ENCODE measurements at places on chromosomes 3 and 15. TPM values are rescaled to one million over a fixed set of nuclear protein-coding genes. Genes with fewer than 3 reads are reported as not detected.

DNA sequence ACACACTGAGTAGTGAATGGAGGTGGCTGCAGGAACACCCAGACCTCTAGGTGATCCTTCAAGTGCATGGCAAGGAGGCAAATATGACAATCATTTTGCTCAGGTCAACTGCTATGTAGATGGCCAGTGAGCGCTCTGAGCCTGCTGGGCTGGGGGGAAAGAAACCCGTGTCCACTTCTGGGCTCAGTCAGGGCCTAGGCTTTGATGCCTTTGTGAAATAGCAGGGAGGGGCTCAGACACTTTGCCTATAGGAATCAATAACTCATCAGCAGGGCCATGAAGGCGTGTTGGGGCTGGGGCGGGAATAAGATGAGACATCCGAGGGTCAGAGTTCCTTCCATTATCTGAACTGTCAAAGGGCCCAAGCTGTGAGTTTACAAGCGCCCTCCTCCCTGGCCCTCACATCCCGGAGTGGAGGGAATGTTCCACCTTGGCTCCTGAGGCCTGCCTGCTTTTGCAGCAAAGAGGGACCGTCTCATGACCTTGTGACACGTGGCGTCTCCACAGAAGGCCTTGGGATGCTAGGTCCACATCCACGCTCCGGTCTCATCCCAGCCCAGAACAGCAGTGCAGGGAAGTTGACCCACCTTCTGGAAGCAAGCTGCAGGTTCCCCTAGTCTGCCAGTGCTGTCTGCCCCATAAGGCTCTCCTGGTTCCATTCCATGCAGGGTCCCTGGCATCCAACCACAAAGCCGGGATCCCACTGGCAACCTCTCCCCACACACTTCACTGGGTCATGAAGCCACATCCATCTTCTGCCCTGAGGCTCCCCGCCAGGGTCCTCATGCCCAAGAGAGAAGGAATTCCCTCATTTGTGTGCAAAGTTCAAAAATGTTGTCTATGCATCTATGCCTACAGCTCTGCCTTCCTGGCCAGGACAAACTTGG lies 78.4 kb downstream of the CHSY1 start:
- H3K4me1 ChIP-seq, result peaks cover 2% of the 10 kb centered on the region
- no peaks in the 10 kb centered on the region for H3K27me3 ChIP-seq
- DNase-seq, result no peak
- H3K4me3 ChIP-seq, result no peak overlapping the region

DNA sequence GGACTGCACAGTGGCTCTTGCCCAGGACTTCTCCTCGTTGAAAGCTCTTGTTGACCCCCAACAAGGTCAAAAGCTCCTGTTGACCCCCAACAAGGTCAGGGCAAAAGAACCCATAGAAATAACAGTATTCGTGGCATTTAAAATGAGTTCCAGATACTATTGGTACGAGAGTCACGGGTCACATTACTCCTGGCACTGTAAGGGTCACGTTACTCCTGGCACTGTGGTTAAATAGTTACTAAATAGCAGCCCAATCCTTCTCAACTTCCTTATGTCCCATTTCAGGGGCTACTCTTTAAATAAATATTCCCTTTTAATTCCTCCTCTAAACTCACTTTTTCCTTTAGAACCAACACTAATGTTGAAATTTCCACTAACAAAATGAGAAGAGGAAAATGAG lies 18.2 kb upstream of the ADCY5 start:
- H3K36me3 ChIP-seq, result no peaks in the 10 kb centered on the region
- H3K4me3 ChIP-seq, result no peak overlapping the region
- peak overlapping the region; percentile 27 for H3K27ac ChIP-seq

DNA sequence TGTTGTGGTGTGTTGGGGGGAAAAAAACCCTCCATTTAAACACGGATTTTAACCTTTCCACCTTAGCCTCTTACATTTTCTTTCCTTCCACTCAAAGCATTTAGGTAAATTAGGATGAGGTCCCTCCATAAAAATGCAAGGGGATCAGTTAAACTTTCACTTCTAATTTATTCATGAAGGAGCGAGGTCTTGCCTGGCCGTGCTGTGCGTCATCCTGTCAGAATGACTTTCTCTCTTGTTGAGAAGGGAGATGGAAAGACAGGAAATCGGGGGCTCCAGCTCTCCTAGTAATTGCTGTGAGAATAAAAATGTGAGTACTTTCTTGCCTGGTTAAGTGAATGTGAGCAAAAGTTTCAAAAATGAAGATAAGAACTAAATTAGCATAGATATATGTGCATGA lies 962.3 kb upstream of the NR2F2 start:
- H3K4me1 ChIP-seq, result no peaks in the 10 kb centered on the region
- no peak overlapping the region for H3K27ac ChIP-seq
- H3K36me3 ChIP-seq, result no peaks in the 10 kb centered on the region

- no peak for DNase-seq
- no peaks in the 10 kb centered on the region for H3K4me1 ChIP-seq
- no peaks in the 10 kb centered on the region for H3K27me3 ChIP-seq
- no peak overlapping the region for H3K27ac ChIP-seq
- no peak overlapping the region for H3K4me3 ChIP-seq
- H3K36me3 ChIP-seq, result no peaks in the 10 kb centered on the region
Observed at GRCh38 chr3:55059027-55059629, 131.3 kb upstream of the LRTM1 start.

DNA sequence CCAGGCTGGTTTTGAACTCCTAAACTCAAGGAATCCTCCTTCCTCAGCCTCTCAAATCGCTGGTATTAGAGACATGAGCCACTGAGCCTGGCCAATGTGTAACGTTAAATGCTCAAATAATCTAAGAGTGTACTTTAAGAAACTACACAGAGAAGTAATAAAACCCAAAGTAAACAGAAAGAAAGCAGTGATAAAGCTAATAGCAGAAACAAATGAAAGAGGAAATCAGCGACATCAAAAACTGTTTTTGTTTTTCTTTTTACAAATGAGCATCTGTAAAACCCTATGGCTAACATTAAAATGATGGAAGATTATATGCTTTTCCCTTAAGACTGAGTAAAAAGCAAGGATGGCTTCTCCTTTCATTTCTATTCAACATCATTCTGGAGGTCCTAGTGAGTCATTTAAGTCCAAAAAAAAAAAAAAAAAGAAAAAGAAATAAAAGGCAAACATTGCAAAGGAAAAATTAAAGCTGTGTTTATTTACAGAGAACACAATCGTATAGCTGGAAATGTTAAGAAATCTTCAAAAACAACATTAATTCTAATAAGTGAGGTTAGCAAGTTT lies 36.8 kb upstream of the FNDC3B start:
- no peaks in the 10 kb centered on the region for H3K36me3 ChIP-seq
- no peak overlapping the region for H3K27ac ChIP-seq
- no peaks in the 10 kb centered on the region for H3K27me3 ChIP-seq
- no peaks in the 10 kb centered on the region for H3K4me1 ChIP-seq
- no peak overlapping the region for H3K4me3 ChIP-seq

- no peaks in the 10 kb centered on the region for H3K36me3 ChIP-seq
- DNase-seq, result no peak
- no peak overlapping the region for H3K4me3 ChIP-seq
- H3K4me1 ChIP-seq, result no peaks in the 10 kb centered on the region
- no peak overlapping the region for H3K27ac ChIP-seq
Observed at GRCh38 chr3:119311081-119311925, 17.1 kb downstream of the ARHGAP31 start.

GRCh38 chr3:178388473-178388872 lies 147.8 kb upstream of the KCNMB2 start:
- no peaks in the 10 kb centered on the region for H3K4me1 ChIP-seq
- H3K27me3 ChIP-seq, result no peaks in the 10 kb centered on the region
- DNase-seq, result no peak
- no peak overlapping the region for H3K27ac ChIP-seq

GRCh38 chr15:92018535-92019239 lies 165.2 kb downstream of the SLCO3A1 start:
- H3K36me3 ChIP-seq, result no peaks in the 10 kb centered on the region
- no peak for DNase-seq
- H3K4me3 ChIP-seq, result no peak overlapping the region
- H3K4me1 ChIP-seq, result no peaks in the 10 kb centered on the region

DNA sequence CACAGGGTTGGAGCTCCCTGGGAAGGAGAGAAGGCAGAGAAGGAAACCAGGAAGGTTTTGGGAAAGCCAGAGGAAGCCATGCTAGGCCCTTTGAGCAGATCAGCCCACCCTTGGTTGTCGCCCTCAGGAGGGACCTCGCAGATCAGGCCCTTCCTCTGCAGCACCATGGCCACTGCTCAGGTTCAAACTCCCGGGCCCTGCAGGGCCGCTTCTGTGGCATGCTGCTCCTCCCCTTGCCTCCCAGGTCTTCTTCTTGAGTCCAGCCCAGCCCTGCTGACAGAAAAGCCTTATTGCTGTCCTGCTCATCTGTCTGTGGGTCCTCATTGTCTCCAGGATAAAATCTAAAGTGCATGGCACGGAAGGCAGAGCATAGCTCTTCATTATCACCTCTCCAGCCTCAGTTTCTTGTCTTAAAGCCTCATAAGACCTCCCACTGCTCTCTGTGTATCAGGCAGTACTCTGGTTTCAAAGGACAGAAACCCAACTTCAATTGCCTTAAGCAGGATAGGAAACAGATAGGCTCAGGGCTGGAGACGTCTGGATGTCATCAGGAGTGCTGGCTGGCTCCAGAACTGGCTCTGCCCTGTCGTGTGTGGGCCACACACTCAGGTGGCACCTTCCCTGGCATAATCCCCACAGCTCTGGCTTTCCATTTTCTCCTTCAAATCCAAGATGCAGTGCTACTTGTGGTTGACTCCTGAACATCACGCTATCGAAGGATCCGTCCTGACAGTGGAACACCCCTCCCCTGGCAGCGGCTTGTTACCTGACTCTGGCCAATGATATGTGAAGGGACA lies 118.5 kb downstream of the EEFSEC start:
- H3K36me3 ChIP-seq, result no peaks in the 10 kb centered on the region
- no peak overlapping the region for H3K4me3 ChIP-seq
- H3K4me1 ChIP-seq, result peaks cover 23% of the 10 kb centered on the region
- H3K27ac ChIP-seq, result no peak overlapping the region
- DNase-seq, result no peak

DNA sequence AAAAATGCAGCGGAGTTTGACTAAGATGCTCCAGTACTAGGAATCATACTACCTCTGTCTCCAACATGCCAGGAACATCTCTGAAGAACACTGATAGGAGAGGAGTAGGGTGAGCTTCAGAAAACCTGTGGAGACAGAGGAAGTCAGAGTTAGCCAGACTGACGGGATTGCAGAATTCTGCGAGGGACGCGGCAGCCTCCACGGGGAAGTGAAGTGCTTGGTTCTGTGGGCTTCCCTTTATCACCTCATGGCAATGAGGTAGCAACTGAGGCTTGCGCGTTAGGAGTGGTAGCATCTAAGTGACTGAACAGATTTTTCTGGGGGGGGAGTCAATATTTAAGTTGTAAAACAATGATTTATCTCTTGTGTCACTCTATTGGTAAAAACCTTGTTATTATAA lies 226.3 kb downstream of the MCTP2 start:
- H3K36me3 ChIP-seq, result no peaks in the 10 kb centered on the region
- no peaks in the 10 kb centered on the region for H3K4me1 ChIP-seq
- no peaks in the 10 kb centered on the region for H3K27me3 ChIP-seq
- DNase-seq, result no peak
- H3K27ac ChIP-seq, result no peak overlapping the region
- H3K4me3 ChIP-seq, result no peak overlapping the region

- no peaks in the 10 kb centered on the region for H3K36me3 ChIP-seq
- no peak for DNase-seq
- H3K27ac ChIP-seq, result no peak overlapping the region
Observed at GRCh38 chr15:77656294-77656693, 23.6 kb upstream of the LINGO1 start.

DNA sequence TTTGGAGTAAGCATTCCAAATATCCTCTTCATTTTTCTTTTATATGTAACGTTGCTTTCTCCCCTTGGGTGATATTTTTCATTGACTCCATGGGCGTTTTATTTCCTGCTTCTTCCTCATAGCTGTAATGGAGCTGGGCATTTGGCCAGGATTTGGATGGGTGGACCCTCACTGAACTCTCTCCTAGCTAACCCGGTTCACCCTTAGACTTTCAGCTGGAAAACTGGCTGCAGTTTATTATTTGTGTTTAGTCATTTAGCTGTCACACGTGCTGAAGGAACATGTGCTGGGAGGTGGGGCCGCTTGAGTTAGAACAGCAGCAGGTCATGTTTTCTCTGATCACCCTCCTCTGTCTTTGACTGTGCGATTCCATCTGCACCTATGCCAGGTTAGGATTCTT lies 407.6 kb downstream of the ZIC1 start:
- DNase-seq, result no peak
- H3K27ac ChIP-seq, result no peak overlapping the region
- no peak overlapping the region for H3K4me3 ChIP-seq
- no peaks in the 10 kb centered on the region for H3K36me3 ChIP-seq

DNA sequence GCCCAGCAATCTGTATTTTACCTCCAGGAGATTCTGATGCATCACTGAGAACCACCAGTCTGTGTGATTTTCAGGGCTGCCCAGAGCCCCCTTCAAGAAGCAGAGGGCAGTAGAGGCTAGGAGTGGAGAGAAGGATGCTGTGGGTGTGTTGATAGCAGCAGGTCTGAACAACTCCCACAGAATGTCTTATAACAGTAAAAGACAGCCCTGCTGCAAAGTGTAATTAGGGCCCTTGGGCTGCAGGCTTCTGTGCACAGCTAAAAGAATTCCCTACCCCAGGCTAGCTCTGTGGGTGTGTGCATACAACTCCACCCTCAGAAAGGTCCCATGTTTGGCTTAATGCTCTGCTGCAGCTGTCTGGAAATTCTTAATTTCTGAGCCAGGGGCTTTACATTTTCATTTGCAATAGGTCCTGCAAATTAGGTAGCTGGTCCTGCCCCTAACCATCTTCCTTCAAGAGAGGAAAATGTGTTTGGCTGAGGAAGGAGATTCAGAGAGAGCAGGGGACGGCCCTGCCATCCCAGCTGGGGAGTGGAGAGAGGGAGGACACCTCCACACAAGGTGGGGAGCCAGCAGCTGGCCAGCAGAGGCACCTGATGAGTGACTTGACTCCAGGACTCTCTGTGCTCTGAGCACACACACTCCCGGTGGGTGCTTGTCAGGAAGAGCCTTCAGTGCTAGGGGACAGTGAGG lies 43.2 kb upstream of the RAB6B start:
- no peak overlapping the region for H3K4me3 ChIP-seq
- H3K27me3 ChIP-seq, result no peaks in the 10 kb centered on the region
- no peak for DNase-seq

GRCh38 chr3:36876181-36876936 lies 68.5 kb downstream of the TRANK1 start:
- H3K36me3 ChIP-seq, result no peaks in the 10 kb centered on the region
- H3K27ac ChIP-seq, result no peak overlapping the region
- H3K27me3 ChIP-seq, result no peaks in the 10 kb centered on the region

- DNase-seq, result no peak
- H3K27me3 ChIP-seq, result no peaks in the 10 kb centered on the region
- H3K36me3 ChIP-seq, result no peaks in the 10 kb centered on the region
- H3K4me3 ChIP-seq, result no peak overlapping the region
- H3K27ac ChIP-seq, result no peak overlapping the region
Observed at GRCh38 chr3:158148218-158148617, 38.3 kb downstream of the RSRC1 start.

RTP4 gene
- total RNA-seq, result 3.6 TPM

IGDCC3 gene
- total RNA-seq, result not detected

SEMA5B gene
- 15.2 TPM for total RNA-seq

FBN1 gene
- total RNA-seq, result 51.1 TPM

RBM5 gene
- 139 TPM for total RNA-seq

Data from body of pancreas (tissue), 4 donors.